ENCODE measurements at places on chromosomes 16 and 17.

- DNase-seq = no peak
These were observed 101.1 kb downstream of the MSI2 start for GRCh38 chr17:57357392-57357784.

GRCh38 chr17:17492571-17492970 lies 3.6 kb downstream of the RASD1 start:
- DNase-seq = no peak

- DNase-seq = no peak
These were observed 41.5 kb upstream of the RPH3AL start for GRCh38 chr17:393806-394717.

- DNase-seq = no peak
These were observed 160.0 kb downstream of the TANC2 start for GRCh38 chr17:63125987-63126386.

DNA sequence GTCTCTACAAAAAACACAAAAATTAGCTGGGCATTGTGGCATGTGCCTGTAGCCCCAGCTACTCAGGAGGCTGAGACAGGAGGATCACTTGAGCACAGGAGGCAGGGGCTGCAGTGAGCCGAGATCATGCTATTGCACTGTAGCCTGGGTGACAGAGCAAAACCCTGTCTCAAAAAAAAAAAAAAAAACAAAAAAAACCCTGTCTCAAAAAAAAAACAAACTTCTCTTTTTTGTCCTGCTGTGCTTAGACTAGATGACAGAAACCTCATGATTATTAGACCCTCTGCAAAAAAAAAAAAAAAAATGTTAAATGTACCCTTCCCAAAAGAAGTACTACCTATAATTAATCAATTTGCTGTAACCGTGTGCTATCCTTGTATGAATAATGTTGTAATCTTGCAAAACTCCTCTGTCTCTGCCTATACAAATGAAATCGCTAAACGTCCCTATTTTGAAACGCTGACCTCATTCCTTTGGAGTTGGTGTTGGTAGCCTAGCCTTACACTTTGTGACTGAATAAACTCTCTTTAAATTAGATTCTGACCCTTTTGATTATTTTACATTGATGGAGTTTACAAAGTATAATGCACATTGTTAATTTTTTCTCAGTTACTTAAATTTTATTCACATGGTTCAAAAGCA lies 13.6 kb upstream of the DHRS7B start:
- no peak for DNase-seq

- no peak for DNase-seq
These were observed 12.9 kb upstream of the PRSS54 start for GRCh38 chr16:58307583-58308312.

GRCh38 chr17:41510251-41511065 lies 5.0 kb upstream of the KRT13 start:
- no peak for DNase-seq

DNA sequence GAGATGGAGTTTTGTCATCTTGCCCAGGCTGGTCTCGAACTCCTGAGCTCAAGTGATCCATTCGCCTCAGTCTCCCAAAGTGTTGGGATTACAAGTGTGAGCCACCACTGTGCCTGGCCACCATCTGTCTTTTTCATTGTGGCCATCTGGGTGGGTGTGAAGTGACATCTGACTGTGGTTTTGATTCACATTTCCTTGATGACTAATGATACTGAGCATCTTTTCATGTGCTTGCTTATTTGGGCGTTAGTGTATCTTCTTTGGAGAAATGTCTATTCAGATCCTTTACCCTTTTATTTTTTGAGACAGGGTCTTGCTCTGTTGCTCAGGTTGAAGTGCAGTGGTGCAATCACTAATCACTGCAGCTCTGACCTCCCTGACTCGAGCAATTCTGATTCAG lies 53.9 kb upstream of the ERN1 start:
- no peak for DNase-seq

DNA sequence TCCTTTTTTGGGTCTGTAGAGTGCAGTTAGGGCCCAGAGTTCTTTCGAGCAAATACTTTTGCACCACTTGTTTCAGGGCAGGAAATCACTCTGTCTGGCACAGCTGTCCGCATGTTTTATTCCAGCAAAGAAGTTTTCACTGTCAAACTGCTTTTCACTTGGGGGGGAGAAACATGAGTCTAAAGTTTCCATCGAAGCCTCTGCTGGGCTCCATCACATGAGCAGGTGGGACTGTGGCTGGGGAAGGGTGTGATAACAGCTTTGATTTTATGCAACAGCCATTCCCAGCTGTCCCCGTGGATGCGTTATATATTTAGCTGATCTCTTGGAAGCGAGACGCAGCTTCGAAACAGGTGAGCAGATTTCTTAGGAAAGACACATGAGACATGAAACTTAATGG lies 288.6 kb downstream of the SNX29 start:
- no peak for DNase-seq

DNA sequence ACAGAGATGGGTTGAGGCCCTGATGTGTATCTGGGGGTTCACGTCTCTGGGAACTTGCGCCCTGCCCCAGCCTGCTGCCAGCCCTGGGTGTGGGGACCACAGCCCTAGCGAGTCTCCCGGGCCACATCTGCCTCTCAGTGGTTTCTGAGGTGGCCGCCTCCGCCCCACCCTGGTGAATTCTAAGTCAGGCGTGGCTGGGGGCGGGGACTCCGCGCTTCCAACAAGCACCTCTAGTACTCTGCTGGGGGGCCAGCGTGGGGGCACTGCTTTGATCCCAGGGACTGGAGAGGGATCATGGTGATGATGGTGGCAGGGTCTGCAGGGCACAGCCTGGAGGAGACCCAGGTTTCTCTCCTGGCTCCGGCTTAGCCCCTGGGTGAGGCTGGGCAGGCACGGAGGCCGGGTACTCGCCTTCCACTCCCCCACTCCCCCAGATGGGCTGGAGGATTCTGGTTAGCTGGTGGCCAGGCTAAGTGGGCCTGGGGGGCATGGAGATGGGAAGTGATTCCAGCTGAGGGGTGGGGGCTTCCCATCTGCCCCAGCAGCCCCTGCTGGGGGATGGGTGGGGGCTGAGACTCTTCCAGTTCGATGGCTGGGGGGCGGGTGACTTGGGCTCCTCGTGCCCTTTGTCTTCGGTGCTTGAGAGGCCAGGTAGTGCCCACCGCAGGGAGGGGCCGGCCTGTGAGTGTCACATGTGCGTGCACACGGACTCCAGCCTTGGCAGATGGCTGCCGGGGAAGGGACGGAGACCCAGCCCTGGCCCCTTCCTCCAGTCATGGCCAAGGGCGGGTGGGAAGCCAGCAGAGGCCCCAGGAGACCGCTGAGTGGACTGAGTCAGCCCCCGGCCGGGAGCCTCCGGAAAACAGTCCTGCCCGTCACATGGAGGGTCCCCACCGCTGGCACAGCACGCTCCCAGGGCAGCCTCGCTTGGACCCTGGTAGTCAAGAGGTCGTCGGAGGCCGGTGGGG lies 3.9 kb downstream of the GLIS2 start:
- DNase-seq = no peak

GRCh38 chr16:2231016-2231931 lies 5.0 kb upstream of the DNASE1L2 start:
- no peak for DNase-seq

DNA sequence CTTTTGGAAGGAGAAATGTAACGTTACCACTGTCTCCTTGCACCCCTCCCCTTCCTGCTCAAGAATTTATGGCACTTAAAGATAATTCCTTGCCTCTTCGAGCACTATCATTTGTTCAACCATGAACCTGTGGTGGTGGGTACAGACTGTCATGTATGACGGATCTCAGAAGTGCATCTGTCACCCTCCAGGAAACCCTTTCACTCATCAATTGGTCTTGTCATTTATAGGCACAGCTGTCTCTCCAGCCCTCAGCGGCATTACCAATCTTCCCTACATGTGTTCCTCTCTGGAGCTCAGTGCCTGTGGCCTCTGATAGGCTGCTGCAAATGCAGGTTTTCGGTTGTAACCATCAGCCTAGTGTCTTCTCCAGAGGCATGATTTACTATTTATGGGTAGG lies 15.0 kb downstream of the CNTNAP4 start:
- no peak for DNase-seq

Data from activated naive CD8-positive, alpha-beta T cell treated with anti-CD3 and anti-CD28 coated beads, Interleukin-2, amount 50 U/mL, for 16 hours (primary cell).